ENCODE measurements at places on chromosomes 4 and X.

DNA sequence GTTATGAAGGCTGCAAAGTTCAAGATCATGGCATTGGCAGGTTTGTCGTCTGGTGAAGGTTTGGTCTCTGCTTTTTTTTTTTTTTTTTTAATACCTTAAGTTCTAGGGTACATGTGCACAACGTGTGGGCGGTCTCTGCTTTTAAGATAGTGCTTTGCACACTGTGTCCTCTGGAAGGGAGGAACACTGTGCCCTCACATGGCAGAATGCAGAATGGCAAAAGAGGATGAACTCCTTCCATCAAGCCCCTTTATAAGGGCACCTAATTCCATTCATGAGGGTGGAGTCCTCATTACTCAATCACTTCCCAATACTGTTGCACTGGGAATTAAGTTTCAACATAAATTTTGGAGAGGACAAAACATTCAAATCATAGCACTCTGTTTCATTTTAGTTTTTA, 101.4 kb downstream of the GLRA2 start:
- no peak for DNase-seq

GRCh38 chrX:38975368-38975942, 174.2 kb downstream of the MID1IP1 start:
- DNase-seq: no peak

GRCh38 chr4:85420831-85421230, 54.1 kb upstream of the ARHGAP24 start:
- DNase-seq: no peak

DNA sequence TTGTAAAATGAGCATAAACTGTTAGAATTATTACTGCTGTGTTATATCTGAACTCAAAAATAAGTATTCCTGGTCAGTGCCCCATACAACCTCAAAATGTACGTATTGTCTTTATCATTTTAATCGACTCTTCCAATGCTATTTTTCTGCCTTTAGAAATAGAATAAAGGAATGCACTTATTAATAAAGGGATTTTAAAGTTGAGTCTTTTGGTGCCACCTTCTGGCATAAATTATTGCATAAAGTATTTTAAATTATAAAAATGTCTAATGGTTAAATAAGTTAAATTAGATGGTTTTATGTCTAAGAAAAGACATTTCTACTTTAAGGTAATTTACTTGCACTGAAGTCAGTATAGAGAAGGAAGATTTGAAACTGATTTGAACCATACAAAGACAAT, 424.0 kb upstream of the NDST4 start:
- no peak for DNase-seq

DNA sequence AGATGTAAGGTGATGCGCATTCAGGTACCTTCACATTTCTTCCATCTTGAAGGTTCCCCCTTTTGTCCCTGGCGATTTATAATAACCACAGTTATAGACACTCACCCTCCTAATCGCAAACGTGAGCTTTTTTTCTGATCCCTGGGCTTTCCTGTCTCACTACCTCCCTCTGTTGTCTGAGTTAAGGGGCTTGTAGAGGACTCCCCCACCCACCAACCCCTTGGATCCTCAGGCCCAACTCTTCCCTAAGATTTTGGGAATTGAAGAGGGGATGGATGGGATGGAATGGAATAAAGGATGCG, 1.4 kb downstream of the CNKSR2 start:
- no peak for DNase-seq

DNA sequence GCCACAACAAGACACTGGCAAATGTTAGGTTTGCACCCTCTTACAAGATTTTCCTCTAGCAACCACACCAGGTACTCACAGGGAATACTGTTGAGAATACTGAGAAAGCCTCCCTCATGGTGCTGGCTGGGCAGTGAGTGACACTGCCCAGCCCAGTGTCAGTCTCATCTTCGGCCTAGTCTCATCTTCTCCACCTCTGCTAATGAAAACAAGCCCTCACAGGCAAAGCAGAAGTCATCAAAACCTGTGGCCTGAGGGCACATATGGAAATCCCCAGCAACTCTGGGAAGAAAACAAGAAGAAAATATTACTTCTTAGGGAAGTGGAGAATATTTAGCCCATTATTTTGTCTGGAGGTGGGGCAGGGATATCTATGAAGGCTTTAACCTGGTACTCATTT, 7.9 kb upstream of the ADAM29 start:
- DNase-seq: no peak

- no peak for DNase-seq
Observed at GRCh38 chrX:18702362-18703195, 4.9 kb upstream of the PPEF1 start.

DNA sequence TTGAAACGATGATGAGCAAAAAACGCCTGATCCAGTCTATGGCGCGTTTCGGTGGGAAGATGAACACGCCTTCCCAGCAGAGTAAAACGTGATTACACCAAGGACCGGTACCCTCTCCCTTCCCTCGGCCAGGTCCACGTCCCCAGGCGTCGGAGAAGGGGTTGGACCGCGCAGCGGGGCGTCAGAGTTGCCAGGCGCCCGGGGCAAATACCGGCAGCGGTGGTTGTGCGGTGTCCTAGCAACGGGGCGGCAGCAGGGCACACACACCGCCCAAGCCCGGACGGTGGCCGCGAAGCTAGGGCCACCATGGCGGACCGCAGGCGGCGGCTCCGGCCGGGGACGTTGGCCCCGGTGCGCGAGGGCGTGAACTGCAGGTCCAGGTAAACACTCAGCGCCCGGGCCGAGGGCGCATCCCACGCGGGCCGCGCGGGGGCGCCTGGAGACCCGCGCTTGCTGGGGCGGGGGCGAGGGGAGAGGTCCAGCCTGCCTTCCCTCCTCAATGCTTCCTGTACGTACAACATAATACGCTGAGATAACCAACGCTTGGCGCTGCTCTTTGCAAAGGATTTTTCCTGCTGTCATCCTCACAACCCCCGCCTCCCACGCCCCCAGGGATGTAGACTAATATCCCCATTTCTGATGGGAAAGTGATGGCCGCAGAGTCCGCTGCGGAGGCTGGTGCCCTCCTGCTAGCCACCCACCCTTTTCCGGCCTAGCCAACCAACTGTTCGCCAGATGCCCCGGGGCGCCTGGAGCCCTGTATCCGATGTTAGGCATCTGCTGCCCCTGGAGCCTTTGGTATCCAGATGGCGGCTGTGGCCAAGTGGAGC, at the start of gene FAM47E:
Gene FAM47E, plus strand, starts transcription at position 281 of the 830 bp plus-strand sequence. Its CDS starts 26 bp downstream, at position 307.
- DNase-seq: peak; percentile 67

DNA sequence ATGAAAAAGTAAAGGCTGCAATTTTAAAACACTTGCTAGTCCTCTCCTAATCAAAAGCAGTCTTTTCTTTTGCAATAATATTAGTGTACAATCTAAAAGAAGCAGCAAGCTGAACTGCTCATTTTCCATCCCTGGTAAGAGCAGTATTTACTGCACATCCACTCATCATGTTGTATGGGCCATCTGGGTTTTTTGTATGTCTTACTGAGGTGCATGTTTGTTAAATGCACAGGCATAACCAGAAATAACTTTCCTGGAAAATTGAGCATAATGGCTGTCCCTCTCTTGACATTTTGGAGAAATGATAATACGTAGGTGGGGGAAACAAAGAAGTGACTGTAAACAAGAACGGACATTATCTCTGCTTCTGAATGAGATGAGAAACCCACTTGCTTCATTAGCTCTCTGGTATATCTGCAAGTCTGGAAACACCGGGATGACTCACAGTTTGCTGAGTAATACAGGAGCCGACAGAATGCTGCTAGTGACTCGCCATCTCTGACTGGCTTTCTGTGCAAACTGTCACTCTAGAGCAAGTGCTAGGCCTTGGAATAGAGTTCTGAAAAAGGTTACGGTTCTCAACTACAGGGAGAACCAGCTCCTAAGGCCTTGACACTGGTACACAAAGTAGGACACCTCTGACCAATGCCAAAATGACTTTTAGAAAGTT, 85.7 kb upstream of the MTM1 start:
- DNase-seq: no peak
